SW480 (cell line): ENCODE measurements at places on chromosomes 3 and 15.

DNA sequence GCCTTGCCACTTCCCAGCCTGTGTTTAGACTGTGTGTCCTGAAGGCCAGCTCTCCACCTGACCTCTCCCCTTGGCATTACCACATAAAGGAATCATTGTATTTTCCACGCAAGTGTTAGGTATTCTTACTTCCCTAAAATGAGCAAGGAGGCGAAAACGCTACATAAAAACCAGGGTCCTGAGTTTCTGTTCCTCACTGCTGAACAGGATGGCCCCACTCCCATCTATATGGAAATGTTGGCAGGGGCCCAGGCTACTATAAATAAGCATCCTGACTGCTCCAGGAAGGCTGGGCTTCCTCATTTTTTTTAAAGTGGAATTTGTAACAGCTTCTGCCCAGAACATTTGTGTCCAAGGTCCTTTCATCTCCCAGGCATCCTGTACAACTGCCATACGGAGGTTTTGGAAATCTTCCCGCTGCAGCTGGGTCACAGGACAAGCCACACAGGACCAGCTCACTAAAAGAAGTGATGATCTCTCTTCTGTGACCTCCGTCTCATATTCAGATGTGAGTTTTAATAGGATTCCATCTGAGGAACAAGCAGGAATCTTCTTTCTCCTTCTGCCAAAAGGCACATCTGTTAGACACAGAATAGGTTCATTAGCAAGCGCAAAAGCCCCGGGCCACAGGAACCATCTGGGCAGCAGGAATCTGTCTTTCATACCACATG, 56.4 kb upstream of the LIMD1 start:
- DNase-seq, result no peak

DNA sequence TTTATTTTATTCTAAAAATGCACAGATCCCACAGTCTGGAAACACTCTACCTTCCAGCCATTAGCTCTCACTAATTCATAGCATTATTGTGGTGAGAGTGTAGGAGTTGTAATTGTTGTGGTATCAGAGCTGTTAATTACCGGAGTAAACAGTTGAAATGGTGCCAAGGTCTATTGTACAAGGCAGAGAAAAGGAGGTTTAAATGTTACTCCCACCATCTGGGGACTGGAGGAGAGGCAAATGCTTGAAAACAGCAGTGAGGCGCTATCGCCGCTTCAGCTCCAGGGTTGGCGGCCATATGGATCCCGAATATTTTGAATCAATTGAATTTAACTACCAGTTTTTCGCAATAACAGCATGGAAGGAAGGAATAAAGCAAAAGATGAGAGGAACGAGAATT, 113.1 kb upstream of the C15orf61 start:
- peak; percentile 14 for DNase-seq

DNA sequence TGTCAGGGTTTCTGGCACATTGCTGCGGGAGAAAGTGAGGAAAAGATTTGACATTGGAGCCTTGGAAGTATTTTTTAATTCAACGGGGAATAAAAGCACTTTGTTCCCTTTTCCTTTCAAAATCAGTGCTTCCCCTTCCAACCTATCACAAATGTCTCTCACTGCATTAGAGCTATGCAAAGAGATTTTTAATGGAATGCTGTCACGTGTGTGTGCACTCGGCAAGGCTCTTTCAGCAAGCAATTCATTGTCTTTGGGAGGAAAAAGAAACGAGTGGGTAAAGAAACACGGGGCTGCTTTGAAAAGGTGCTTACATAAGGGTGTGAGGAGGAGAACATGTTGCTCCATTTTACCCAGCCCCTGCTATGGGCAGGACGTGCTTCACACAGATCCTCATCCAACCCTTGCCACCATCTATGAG, 490.4 kb upstream of the PROK2 start:
- no peak for DNase-seq

GRCh38 chr3:181694805-181695660, 16.7 kb upstream of the SOX2 start:
- DNase-seq, result no peak

GRCh38 chr3:65636326-65636725, 402.4 kb downstream of the MAGI1 start:
- no peak for DNase-seq

- DNase-seq, result no peak
These were observed 42.5 kb upstream of the SNRK start for GRCh38 chr3:43243590-43244587.

DNA sequence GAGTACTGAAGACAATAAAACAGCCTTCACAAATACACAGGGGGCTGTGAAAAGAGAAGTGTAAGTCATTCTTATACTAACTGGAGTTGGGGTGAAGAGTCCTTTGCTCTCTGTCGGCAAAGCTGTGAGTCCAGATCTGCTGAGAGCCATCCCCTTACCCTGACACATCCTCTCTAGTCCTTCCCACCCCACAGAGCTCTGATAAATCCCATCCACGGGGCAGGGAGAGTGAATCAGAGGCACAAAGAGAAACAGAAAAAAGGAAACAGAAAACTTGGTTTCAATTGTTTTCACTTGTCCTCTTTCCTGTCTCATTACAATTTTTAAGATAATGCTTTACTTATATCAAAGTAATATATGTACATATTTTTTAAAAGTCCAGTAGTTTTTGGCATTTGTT, 18.2 kb upstream of the ZNF639 start:
- DNase-seq, result no peak

DNA sequence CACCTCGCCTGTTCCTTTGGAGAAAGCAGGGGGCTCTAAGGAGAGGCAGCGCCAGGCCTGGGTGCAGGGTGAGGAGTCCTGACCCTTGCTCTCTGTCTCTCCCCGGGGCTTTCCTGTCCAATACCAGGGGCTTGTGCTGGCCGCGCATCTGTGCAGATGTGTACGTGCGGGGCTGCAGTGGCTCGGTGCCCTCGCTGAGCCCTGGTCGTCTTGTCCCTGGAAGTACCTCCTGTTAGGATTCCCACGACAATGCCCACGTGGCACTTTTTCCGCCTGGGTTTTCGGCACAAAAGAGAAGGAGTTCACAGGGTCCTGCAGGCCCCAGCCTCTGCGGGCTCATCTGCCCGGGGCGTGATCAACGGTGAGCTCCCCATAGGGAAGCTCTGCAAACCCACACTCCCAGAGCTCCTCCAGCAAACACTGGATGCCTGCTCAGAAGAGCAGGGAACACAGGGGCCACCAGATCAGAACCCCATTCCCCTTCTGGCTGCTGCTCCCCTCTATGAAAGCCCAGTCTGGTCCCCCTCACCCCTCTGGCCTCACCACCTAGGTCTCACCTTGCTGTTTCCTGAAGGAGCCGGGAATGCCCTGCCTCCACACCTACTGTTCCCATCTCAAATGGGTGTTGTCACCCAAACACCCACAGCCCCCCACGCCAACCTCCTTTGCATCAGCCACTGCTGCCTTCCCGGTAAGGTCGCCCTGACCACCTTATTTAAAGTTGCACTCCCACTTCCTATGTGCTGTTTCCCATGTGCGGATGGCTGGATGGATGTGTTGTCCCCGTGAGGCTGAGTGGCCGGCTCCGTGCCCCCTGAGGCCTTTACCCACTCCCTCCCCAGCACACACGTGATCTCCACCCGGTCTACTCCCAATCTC, 62.6 kb upstream of the PRR20G start:
- DNase-seq, result no peak

DNA sequence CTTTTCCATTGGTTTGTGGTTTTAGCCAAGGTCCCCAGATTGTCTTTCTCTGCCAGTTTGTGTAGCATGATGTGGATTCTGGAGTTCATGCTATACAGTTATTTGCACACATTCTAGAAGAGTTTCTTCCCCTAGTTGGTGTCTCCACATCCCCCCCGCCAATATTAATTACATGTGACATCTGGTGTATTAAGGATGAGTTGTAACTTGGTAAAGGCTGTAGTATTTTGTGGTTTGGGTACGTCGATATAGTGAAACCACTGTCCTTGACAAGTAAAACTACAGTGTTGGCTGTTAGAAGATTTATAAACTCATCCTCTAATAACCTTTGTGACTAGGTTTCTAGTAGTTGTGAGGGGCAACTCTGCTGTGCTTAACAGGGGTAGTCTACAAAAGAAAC, 23.7 kb upstream of the P4HTM start:
- no peak for DNase-seq

DNA sequence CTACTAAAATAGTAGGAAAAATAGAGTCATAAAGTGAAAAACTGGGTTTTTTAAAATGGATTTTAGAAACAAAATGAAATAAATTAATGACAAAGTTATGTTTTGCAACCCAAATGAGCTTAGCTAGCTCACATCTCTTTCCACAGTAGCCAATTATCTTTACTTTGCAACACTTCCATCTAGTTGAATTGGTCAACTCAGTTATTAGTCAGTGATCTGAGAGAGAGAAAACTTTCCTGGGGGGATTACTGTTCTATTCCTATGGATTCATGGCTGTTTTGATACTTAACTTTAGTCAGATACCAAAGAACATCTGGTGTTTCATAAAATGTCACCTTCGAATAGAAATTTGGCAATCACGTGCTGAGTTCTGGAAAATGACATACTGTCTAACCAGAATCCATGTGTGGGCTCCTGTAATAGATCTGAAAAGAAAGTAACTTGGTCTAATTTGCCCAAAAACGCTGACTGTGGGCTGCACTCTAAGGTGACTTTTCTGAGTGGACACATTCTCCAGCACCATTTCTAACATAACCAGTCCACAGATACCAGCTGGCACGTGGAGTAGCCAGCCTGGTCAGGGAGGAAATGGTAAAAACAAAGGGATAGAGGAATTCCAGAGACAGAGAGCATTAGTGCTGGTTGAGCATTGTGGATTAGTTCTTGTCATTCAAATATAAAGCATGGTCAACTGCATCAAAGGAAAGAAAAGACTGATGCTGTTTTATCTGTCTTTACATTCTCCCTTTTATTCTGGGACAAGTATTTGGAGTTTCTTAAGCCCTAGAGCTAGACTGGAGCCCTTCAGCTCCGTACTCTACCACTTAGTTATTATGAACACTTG, 45.2 kb upstream of the CCDC80 start:
- no peak for DNase-seq

DNA sequence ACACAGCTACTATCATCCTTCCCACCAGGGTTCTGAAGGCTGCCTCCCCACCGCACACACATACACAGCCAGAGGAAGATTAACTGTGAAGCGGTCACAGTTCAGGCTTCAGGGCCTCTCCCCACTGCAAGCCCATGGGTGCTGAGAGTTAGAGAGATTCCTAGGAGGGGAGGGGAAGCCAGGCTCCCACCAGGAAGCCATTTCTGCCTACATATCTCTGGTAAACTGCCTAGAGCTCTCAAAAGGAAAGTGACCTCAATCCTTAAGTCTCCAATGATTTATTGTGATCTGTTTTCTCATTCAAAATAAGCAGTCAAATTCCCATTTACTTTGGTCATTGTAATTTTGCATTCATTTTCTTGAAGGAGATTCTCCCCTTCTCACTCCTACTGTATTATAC, 141.0 kb upstream of the BNIP2 start:
- DNase-seq, result no peak

DNA sequence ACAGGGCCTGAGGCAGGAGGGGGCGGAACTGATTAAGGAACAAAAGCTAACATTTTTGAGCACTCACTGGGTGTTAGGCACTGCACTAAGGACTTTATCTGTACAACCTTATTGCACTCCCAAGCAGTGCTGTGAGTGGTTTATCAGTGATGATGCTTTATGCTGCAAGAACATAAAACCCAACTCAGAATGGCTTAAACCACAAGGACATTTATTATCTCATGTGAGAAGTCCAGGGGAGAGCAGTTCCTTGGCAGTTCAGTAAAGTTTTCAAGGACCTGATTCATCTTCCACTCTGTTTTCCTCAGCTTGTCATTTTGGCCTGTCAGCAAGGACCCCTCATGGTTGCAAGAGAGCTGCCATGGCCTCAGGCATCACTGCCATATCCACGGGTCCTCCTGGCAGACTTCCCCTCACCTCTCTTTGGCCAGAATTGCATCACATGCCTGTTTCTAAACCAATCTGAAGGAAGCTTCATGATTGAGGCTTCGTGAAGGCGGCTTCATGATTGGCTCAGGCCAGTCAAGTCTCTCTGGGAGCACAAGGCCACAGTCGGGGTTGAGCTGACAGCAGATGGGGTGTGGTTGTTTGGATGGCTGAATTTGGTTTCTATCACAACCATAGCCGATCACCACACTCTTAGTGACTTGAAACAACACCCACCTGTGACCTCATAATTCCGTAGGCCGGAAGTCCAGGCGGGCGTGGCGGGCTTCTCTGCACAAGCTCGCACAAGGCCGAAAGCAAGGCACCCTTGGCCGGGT, 15.8 kb downstream of the EFCC1 start:
- peak; percentile 88 for DNase-seq
